ENCODE measurements at places on chromosomes 3 and 15.

- DNase-seq = peak; percentile 44
Observed at GRCh38 chr15:69400850-69401249, 13.3 kb upstream of the KIF23 start.

- DNase-seq = no peak
Observed at GRCh38 chr3:42666577-42666998, 13.1 kb downstream of the ZBTB47 start.

- no peak for DNase-seq
Observed at GRCh38 chr3:55467099-55467498, 20.0 kb downstream of the WNT5A start.

- DNase-seq = no peak
Observed at GRCh38 chr3:141012571-141012970, 38.6 kb upstream of the SPSB4 start.

DNA sequence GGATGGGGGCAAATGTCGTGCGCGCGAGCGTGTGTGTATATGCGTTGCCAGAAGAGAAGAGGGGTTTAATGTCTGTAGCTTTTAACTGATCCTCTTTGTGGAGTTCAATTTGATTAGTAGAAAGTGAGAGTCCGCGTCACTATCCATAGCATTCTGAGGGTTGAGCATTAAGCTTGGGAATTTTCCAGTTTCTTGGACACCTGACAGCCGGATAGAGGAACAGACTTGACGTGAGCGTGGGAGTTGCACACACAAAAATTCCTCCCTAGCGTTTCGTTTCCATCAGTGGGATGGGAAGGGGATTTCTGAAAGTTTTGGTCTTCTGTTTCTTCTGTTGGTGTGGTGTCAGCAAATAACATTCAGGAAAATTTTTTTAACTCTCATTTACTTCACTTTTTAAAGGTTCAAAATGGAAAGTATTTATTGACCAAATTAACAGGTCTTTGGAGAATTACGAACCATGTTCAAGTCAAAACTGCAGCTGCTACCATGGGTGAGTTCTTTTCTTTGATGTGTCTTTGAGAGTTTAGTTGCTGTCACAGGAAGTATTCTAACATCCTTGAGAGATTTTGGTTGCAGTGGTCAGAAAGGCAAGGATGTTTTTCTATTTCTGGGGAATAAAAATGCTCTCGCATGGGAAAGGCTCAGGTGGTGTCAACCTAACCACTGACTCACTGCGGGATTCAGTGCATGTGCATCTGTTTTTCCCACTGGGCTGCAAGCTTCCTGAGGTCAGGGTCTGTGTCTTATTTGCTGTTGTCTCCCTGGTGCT lies 841 bp downstream of the POGLUT1 start:
- DNase-seq = no peak
